ENCODE measurements at places on chromosomes 7 and 10.

DNA sequence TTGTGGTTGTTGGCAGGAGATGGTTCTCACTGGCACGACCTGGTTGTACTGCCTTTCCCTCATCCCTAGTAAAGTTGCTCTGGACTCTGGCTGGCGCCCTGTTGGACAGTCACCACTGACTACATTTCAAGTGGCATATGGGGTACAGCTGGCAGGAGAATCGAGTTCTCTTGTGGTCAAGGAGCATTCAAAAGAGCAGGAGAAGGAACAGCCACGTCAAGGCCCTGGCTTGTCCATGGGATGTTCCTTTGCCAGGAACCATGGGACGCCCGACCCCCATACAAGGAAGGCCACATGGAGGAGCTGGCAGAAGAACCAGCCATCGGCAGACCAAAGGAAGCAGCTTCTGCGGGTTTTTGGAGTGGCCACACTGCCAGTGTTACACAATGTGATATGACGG lies 87.0 kb upstream of the SLC25A13 start:
- DNase-seq = no peak

GRCh38 chr10:4768416-4768815 lies 57.6 kb upstream of the AKR1E2 start:
- no peak for DNase-seq

DNA sequence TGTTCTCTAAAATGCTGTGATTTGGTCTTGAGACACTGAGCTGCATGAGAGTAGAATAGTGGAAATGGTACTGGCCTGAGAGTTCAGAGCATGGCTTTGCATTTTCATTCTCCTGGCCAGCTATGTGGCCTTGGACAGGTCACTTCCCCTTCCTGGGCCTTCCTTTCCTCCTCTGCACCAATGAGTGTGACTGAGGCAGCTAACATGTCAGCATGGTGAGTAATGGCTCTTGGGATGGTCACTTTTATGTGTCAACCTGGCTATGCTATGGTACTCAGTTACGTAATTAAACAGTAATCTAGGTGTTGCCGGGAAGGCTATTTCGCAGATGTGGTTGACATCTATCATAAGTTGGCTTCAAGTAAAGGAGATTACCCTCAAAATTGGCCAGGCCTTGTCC lies 109.3 kb downstream of the RTKN2 start:
- DNase-seq = no peak

GRCh38 chr7:79828866-79829265 lies 305.8 kb upstream of the GNAI1 start:
- no peak for DNase-seq

GRCh38 chr7:5634107-5634950 lies 147.1 kb downstream of the RNF216 start:
- DNase-seq = no peak

- peak; percentile 74 for DNase-seq
Observed at GRCh38 chr7:140263277-140263676, 86.5 kb upstream of the KDM7A start.

GRCh38 chr10:65798133-65798532 lies 1127.7 kb upstream of the LRRTM3 start:
- no peak for DNase-seq

GRCh38 chr10:24900888-24901685 lies 51.3 kb downstream of the PRTFDC1 start:
- DNase-seq = no peak

DNA sequence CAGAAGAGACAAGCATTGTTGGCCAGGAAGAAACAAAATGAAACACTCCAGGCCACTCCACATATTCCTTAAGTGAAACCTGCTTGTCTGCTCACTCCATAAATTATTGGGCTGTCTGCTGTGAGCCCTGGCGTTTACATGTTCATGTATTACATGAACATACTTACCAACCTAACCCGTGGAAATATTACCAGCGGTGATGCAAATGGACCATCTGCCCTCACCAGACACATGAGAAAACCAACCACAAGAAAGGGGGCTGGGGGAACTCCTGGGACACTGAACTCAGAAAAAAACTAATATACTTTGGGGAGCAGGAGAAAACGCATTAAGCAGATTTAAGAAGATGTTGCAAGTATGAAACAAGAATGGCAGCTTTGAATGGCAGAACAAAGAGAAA lies 731.2 kb upstream of the IGFBP3 start:
- no peak for DNase-seq
